Activated T-helper 1 cell treated with anti-CD3 and anti-CD28 coated beads, Interleukin-12 subunit alpha, Interleukin-12 subunit beta, Interleukin-2, Interleukin-4 antibody, amounts not matched to agents 30 ng/mL and 10 ng/mL and 1 ng/mL, durations not matched to agents 14 hours and 24 hours and 36 hours (primary cell): ENCODE measurements at places on chromosomes 7 and 10.

GRCh38 chr7:155166108-155166507, 96.0 kb downstream of the HTR5A start:
- H3K4me1 ChIP-seq, result no peaks in the 10 kb centered on the region
- no peak overlapping the region for H3K27ac ChIP-seq
- H3K27me3 ChIP-seq, result peaks cover 14% of the 10 kb centered on the region
- H3K36me3 ChIP-seq, result no peaks in the 10 kb centered on the region

GRCh38 chr10:133378251-133379096, 588 bp upstream of the PAOX start:
- H3K27me3 ChIP-seq, result peaks cover 16% of the 10 kb centered on the region
- peak; percentile 51 for DNase-seq
- H3K4me3 ChIP-seq, result peak overlapping the region; percentile 79
- peak overlapping the region; percentile 44 for H3K27ac ChIP-seq
- peaks cover 6% of the 10 kb centered on the region for H3K36me3 ChIP-seq

- DNase-seq, result no peak
- no peak overlapping the region for H3K27ac ChIP-seq
- H3K4me1 ChIP-seq, result no peaks in the 10 kb centered on the region
- H3K27me3 ChIP-seq, result no peaks in the 10 kb centered on the region
- H3K36me3 ChIP-seq, result no peaks in the 10 kb centered on the region
Measured at GRCh38 chr7:157805713-157806112, 468.9 kb downstream of the DNAJB6 start.

GRCh38 chr10:113175756-113176651, 226.0 kb downstream of the TCF7L2 start:
- no peaks in the 10 kb centered on the region for H3K27me3 ChIP-seq
- no peak for DNase-seq
- H3K4me3 ChIP-seq, result no peak overlapping the region
- H3K36me3 ChIP-seq, result no peaks in the 10 kb centered on the region

DNA sequence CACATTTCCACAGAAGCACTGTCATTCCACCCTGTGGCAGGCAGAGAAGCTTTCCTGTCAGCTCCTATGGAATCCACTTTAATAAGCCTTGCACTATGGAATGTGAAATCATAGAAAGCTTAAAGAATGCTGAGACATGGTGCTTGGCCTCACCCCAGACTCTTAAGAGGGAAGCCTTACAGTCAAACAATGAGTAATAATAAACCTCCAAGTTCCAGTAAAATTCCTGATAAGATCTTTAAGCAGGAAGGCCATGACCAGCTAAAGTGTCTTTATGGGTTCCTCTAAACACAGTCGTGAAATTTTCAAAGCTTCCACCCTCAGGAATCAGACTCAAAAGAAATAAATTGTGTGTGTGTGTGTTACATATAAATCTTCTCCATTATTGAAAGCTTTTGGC, 11.9 kb upstream of the TEX36 start:
- H3K27me3 ChIP-seq, result peaks cover 2% of the 10 kb centered on the region
- H3K36me3 ChIP-seq, result no peaks in the 10 kb centered on the region
- no peak overlapping the region for H3K27ac ChIP-seq
- no peak overlapping the region for H3K4me3 ChIP-seq
- H3K4me1 ChIP-seq, result no peaks in the 10 kb centered on the region

GRCh38 chr10:110425684-110426293, 71.9 kb upstream of the DUSP5 start:
- H3K4me1 ChIP-seq, result peaks cover 70% of the 10 kb centered on the region
- peaks cover 3% of the 10 kb centered on the region for H3K36me3 ChIP-seq
- peak overlapping the region; percentile 34 for H3K4me3 ChIP-seq
- H3K27ac ChIP-seq, result peak overlapping the region; percentile 91

- peak overlapping the region; percentile 99 for H3K4me3 ChIP-seq
- peaks cover 12% of the 10 kb centered on the region for H3K36me3 ChIP-seq
- peaks cover 55% of the 10 kb centered on the region for H3K4me1 ChIP-seq
- peaks cover 7% of the 10 kb centered on the region for H3K27me3 ChIP-seq
- DNase-seq, result no peak
Measured at GRCh38 chr10:69319841-69320316, 41.6 kb downstream of the HK1 start.

DNA sequence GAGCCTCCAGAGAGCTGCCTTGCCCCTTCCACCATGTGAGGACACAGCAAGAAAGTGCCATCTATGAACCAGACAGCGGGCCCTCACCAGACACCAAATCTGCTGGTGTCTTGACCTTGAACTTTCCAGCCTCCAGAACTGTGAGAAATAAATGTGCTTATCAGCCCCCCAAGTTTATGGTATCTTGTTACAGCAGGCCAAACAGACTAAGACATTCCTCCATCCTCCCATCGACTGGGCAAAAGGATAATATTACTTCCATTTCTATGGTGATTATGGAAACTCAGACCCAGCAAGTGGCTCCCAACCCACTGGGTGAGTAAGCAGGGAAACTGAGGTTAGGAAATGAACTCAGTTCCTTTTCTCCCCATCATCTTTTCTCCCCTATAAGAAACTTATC, 288.4 kb downstream of the KCNMA1 start:
- no peak overlapping the region for H3K27ac ChIP-seq
- DNase-seq, result no peak
- H3K36me3 ChIP-seq, result no peaks in the 10 kb centered on the region
- no peaks in the 10 kb centered on the region for H3K27me3 ChIP-seq
- no peaks in the 10 kb centered on the region for H3K4me1 ChIP-seq

- DNase-seq, result no peak
- H3K27ac ChIP-seq, result peak overlapping the region; percentile 9
- peaks cover 25% of the 10 kb centered on the region for H3K4me1 ChIP-seq
- H3K27me3 ChIP-seq, result peaks cover 23% of the 10 kb centered on the region
- no peaks in the 10 kb centered on the region for H3K36me3 ChIP-seq
Measured at GRCh38 chr10:129810-130209, 5.4 kb upstream of the ZMYND11 start.

GRCh38 chr10:182441-183201, 47.4 kb downstream of the ZMYND11 start:
- no peak overlapping the region for H3K4me3 ChIP-seq
- peaks cover 15% of the 10 kb centered on the region for H3K4me1 ChIP-seq
- peak overlapping the region; percentile 48 for H3K27ac ChIP-seq
- peaks cover 26% of the 10 kb centered on the region for H3K36me3 ChIP-seq
- no peaks in the 10 kb centered on the region for H3K27me3 ChIP-seq

- H3K36me3 ChIP-seq, result no peaks in the 10 kb centered on the region
- H3K27ac ChIP-seq, result no peak overlapping the region
- no peaks in the 10 kb centered on the region for H3K4me1 ChIP-seq
- peaks cover 2% of the 10 kb centered on the region for H3K27me3 ChIP-seq
- DNase-seq, result no peak
Measured at GRCh38 chr7:78095549-78095948, 297.0 kb downstream of the PHTF2 start.

DNA sequence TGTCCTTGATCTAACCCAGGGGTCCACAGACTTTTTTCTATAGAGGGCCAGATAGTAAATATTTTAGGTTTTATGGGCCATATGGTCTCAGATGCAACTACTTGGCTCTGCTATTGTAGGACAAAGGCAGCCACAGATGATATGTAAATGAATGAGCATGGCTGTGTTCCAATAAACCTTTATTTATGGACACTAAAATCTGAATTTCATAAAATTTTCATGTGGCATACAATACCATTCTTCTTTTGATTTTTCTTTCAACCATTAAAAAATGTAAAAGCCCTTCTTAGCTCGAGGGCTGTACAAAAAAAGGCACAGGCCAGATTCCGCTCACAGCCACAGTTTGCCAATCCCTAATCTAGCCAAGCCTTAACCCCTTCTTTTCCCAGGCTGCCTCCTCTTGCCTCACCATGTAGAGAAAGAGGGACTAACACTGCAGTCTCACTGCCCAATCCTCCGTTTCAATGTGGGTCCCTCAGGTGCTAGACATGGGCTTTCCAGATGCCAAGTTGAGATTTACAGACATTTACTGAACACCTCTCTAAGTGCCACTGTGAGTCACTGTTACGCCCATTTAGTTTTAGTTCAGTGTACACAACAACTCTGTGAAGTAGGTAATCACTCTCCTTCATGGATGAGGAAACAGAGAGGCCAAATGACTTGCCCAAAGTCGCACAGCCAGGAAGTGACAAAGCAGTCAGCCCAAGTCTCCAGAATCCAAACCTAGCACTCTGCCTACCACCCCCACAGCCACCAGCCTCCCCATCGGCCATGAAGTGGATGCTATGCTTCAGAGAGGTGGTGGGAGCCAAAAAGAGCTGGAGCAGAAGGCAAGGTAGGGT, 132.6 kb upstream of the PDLIM1 start:
- no peak overlapping the region for H3K27ac ChIP-seq
- no peak overlapping the region for H3K4me3 ChIP-seq
- peaks cover 12% of the 10 kb centered on the region for H3K27me3 ChIP-seq
- no peaks in the 10 kb centered on the region for H3K4me1 ChIP-seq
- H3K36me3 ChIP-seq, result no peaks in the 10 kb centered on the region
- DNase-seq, result no peak

GRCh38 chr7:88758381-88759229, 895 bp upstream of the ZNF804B start:
- no peak overlapping the region for H3K4me3 ChIP-seq
- H3K27ac ChIP-seq, result no peak overlapping the region
- no peaks in the 10 kb centered on the region for H3K36me3 ChIP-seq
- H3K4me1 ChIP-seq, result peaks cover 6% of the 10 kb centered on the region

DNA sequence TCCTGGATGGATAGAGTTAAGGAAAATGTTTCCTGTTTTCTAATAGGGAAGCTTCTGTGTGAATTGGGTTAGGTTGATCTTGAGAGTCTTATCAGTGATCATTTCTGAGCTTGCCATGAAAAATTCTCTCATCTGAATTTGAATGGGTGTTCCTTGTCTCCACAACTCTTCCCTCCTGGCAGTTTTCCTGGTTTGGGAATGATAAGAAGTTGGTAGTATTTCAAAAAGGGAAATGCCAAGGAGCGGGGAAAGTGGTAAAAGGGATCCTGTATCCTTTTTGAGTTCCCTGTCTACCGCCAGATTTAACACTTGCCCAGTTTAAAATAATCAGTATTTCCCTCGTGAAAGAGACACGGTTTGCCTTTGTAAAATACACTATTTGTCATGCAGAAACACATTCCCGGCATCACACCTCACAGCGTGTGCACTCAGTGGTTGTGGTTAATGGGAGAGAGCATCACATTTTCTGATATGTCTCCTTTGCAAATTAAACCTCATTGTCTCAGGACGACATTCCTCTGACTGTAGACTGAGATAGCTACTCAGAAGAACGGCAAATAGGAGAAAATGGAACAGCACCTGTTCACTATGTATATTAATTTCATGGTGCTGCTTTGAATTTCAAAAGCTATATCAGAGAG, 113.2 kb upstream of the IFRD1 start:
- H3K27ac ChIP-seq, result no peak overlapping the region
- H3K4me1 ChIP-seq, result no peaks in the 10 kb centered on the region
- no peak overlapping the region for H3K4me3 ChIP-seq
- no peak for DNase-seq

DNA sequence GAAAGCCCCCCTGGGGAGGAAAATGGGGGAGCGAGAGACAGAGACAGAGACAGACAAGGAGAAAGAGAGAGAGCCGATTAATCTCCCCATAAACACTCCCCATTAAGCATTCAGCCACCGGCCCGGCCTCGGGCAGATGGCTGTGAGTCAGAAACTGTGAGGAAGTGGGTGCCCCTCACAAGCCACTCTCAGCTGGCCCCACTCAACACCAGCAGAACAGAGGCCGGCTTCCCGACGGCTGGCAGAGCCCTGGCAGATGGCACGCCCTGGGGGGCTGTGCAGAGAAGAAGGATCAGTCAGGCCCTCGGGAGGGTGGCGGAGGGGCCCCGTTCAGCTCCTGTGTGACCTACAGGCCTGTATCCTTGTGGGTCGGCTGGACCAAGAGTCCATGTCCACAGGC, 41.2 kb downstream of the CAMK2B start:
- no peak overlapping the region for H3K27ac ChIP-seq
- peaks cover 2% of the 10 kb centered on the region for H3K27me3 ChIP-seq
- H3K4me1 ChIP-seq, result no peaks in the 10 kb centered on the region

DNA sequence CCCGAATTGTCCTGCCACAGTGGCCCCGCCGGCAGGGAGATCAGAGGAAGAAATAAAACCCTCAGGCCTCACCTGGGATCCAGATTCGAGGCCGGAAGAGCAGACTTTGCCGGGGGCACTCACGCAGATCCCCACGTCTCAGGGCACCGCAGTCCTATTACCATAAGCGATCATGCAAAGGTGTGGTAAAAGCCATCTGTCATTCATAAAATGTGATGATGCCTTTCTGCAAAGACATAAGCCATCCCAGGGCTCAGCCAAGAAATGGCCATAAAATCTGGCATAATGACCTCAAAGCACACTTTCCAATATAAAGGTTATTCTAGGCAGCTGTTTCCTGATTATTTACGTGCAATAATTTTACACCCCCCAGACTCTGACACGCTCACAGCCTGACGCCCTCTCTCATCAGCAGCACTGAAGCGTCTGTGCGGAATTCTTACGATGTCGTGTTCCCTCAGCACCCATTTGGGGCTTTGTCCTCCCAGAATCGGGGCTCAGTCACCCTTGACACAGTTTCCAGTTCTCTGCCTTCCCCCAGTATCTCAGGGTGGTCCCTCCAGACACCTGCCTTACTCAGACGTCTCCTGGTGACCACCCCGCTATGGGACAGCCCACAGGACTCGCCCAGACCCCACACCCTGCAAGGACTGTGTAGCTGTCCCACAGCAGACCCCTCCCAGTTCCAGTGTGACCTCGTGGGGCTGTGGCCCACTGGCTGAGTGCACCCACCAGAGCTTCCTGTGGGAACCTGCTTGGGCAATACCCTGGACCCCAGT, 74.3 kb upstream of the FAM20C start:
- H3K4me3 ChIP-seq, result no peak overlapping the region
- H3K27ac ChIP-seq, result no peak overlapping the region
- H3K4me1 ChIP-seq, result no peaks in the 10 kb centered on the region
- H3K36me3 ChIP-seq, result no peaks in the 10 kb centered on the region

DNA sequence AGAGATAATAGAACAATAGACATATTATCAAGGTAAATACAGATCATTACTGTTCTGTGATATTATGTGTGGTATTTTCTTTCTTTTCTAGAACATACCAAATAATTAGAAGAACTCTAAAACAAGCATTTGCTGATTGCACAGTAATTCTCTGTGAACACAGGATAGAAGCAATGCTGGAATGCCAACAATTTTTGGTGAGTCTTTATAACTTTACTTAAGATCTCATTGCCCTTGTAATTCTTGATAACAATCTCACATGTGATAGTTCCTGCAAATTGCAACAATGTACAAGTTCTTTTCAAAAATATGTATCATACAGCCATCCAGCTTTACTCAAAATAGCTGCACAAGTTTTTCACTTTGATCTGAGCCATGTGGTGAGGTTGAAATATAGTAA, 185.5 kb downstream of the CFTR start:
- no peaks in the 10 kb centered on the region for H3K36me3 ChIP-seq
- no peak for DNase-seq
- H3K27me3 ChIP-seq, result peaks cover 2% of the 10 kb centered on the region
- no peaks in the 10 kb centered on the region for H3K4me1 ChIP-seq
